ENCODE measurements at places on chromosomes 6 and 20.

GRCh38 chr6:2102966-2103365 lies 142.4 kb downstream of the GMDS start:
- no peak for DNase-seq

- DNase-seq, result no peak
Observed at GRCh38 chr6:135397172-135397952, 100.2 kb downstream of the AHI1 start.

GRCh38 chr6:53588816-53589509 lies 44.1 kb upstream of the GCLC start:
- DNase-seq, result no peak

- no peak for DNase-seq
Observed at GRCh38 chr6:30614044-30614842, 2.8 kb downstream of the PPP1R10 start.

- DNase-seq, result no peak
Observed at GRCh38 chr6:29828471-29828797, 809 bp downstream of the HLA-G start.

GRCh38 chr20:63114006-63114692 lies 101.8 kb downstream of the YTHDF1 start:
- no peak for DNase-seq

GRCh38 chr20:15317546-15318232 lies 980.3 kb upstream of the FLRT3 start:
- DNase-seq, result no peak

Measured in foreskin keratinocyte (primary cell).